ENCODE measurements at places on chromosomes 1 and 21.

- no peak for DNase-seq
These were observed 24.6 kb downstream of the ANGPTL3 start for GRCh38 chr1:62621907-62622306.

GRCh38 chr1:19737104-19737825, 62.5 kb downstream of the TMCO4 start:
- no peak for DNase-seq

- DNase-seq = no peak
These were observed 19.5 kb downstream of the MAP3K7CL start for GRCh38 chr21:29149808-29150425.

DNA sequence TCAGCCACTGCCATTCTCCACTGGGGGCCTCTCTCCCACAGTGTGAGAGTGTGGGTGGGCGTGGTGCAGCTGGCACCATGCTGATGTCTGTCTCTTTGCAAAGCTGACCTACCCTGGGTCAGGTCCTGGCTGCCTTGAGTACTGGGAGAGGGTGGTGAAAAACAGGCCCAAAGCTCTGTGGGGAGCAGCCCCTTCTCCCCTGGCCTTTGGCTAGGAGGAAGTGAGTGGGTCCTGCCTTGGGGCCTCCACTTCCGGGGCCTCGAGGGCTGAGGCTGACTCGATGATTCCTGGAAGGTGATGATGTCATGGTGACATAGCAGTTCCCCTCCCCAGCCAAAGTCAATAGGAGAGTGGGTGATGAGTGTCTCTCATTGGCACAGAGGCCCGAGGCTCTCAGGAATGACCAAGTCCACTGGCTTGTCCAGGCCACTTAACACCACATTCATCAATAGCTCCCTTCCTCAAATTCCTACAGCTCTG, 53.0 kb downstream of the IER5 start:
- DNase-seq = peak; percentile 52

DNA sequence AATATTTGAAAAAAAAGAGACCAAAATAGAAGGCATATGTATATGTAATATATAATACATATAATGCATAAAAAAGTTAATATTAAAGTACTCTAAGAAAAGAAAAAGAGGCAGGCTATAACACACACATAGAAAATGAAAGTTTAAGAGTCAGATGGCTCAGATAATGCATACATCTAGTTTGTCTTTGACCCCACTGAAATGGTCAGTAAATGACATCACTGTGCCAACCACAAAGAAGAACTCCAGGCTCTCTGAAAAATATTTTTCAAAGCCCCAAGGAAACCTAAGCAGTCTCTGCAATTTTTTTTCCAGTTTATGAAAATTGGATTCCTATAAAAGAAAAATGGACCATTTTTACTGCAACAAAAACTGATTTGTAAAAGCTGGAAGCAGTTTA, 55.4 kb upstream of the SCYL3 start:
- DNase-seq = no peak

GRCh38 chr1:15113146-15113545, 40.4 kb upstream of the TMEM51 start:
- no peak for DNase-seq

DNA sequence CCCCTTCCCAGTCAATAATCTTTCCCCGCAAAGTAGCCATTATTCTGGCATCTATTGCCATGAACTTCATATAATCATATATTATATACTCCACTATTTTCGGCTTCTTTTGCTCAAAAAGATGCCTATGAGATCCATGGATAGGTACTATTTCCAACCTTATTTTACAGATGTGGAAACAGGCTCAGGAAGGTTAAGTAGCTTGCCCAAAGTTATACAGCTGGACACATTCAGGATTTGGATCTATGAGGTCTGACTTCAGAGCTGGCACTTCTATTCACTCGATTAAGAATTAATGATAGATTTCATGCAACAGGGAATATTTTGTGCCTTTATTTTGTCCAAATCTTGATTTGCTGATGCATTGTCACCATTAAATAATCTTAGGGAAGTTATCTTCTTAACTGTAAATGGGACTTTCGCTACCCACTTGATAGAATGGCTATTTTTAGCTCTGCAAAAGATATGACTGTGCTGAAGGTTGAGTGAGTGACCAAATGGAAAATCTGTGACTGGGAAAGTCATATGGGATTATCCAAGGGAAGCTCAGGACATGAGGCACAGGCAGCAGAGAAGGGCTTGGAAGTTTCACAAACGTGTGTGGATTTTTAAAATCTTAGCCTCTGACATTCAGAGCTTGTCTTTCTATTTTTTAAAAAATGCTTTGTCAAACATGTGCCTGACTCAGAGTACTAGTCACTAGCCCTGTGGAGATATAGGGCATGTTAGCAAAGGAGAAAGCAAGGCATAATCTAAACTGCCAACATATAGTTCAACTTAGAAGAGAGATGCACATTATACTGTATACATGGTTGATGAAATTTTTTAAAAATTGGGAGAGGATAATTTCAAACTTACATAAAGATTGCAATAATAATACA, 36.5 kb downstream of the GIPC2 start:
- DNase-seq = no peak

DNA sequence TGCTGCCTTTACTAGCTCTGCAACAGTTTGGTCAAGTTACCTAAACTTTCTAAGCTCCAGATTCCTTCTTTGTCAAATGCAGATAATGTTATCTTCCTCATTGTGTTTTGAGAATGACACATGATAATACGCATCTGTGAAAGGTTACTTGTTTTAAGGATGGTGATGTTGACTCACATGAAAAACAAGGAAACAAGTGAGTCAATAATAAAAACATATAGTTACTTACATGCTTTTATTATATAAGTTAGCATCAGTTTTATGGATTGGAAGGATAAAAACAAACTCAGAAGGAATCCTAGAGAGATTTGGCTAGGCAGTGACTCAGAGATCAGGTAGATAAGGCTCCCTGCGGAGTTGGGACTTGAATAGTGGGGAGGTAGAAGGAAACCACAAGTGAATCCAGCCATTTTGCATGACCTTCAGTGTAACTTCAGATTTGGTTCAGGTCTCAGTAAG, 144.6 kb downstream of the LMO4 start:
- DNase-seq = no peak

GRCh38 chr21:38343691-38344090, 86.9 kb downstream of the KCNJ15 start:
- no peak for DNase-seq
